ENCODE measurements at places on chromosomes 2 and 18.

DNA sequence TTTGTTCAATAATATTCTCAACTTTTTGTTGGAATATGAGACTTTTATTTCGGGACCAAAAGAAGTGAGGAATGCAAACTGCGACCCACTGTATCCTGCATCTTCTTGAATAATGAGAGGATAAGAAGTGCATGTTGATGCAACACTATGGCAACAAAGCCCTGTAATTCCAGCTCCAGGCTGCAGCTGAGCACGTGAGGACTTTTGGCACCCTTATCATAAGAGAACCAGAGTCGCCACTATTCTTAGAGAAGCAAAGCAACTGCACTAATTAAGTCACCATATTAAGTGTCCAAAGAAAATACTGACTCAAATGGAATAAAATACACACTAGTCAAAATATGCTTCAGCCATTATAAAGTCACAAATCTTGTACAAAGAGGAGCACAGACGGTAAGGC lies 65.8 kb downstream of the FAM210A start:
- no peak for DNase-seq

- no peak for DNase-seq
Observed at GRCh38 chr2:204732019-204732418, 186.7 kb downstream of the PARD3B start.

- no peak for DNase-seq
Observed at GRCh38 chr2:162629085-162629484, 209.5 kb downstream of the KCNH7 start.

DNA sequence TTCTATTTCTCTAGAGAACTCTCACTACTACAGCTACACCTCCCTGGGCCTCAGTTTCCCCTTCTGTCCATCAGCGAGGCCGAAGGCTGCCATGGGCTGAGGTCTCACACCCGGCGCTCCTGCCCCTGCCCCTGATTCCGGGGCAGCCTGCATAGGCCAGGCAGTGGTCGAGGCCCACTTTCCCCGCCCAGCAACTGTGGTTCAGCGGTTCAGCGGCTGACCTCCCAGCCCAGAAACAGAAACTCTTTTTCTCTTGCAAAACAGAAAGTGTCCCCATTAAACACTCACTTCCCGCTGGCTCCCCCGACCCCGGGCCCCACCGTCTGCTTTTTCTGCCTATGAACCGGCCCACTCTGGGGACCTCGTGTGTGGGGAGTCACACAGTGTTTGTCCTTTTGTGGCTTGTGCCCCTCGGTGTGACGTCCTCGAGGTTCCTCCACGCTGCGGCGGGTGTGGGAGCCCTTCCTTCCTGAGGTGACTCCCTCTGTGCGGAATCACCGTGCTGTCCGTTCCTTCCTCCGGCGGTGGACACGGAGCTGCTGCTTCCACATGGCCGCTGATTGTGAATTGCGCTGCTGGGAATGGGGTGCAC lies 16.0 kb downstream of the PDCD1 start:
- no peak for DNase-seq

GRCh38 chr2:66134138-66134701 lies 300.7 kb upstream of the MEIS1 start:
- no peak for DNase-seq
